ENCODE measurements at places on chromosomes 1 and 21.

- no peak for DNase-seq
These were observed 71.5 kb downstream of the IFI44 start for GRCh38 chr1:78721136-78721535.

DNA sequence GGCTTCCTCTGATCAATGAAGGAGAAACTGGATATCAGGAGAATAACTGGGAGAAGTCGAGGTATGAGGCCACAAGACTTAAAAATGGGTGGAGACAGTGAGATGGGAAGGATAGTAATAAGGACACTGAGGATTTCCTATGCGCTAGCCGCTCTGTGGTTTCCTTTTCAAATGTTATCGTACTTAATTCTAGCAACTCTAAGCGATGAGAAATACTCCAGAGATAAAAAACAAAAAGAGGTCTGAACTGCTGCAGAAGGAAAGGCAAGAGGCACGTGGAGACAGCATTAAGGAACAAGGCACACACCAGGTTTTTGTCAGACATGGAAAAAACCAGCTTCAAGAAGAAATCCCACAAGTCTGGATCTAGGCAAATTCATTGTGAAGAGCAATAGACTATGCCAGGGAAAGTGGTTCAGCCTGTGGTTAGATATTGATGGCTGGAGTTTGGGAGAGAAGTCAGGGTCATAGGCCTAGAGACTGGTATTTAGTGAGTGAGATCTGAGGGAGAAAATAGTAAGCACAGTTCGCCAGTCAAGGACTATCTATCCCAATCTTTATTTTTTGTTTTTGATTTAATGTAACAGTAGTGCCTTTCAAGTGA lies 5.3 kb downstream of the CLCA2 start:
- no peak for DNase-seq

- DNase-seq, result no peak
These were observed 113.1 kb downstream of the FGGY start for GRCh38 chr1:59409986-59410385.

DNA sequence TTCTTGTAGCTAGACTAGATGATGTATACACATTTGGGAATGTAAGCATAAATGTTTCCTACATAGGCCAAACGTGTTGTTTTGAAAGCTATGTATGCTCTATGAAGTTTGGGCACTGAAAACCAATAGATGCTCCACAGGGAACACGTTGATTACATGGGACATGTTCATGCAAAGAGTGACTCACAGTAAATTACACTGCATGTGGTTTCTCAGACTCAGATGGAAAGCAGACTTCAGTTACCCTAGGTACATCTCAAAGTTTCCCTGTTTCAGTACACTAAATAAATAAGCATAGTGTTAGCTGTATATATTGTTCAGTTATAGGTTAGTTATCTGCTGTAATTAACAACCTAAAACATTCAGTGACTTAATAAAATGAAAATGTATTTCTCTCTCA lies 301.9 kb upstream of the RUNX1 start:
- no peak for DNase-seq

DNA sequence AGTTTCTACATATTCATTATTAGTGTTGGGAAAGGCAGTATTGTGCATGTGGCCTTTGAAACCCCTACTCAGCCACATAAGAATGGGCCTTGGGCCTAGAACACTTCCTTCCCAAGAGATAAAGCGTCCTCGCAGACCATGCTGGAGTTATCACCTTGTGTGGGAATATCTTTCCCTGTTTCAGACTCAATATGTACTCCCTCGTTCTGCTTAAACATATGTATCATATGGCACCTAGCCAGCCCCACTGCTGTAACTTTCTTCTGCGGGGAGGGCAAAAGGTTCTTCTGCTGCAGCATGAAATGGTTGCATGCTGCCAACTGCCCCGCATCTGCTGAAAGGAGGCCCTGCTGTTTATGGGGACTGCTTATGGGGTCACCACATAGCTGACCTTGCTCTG lies 92.0 kb downstream of the CRB1 start:
- no peak for DNase-seq

DNA sequence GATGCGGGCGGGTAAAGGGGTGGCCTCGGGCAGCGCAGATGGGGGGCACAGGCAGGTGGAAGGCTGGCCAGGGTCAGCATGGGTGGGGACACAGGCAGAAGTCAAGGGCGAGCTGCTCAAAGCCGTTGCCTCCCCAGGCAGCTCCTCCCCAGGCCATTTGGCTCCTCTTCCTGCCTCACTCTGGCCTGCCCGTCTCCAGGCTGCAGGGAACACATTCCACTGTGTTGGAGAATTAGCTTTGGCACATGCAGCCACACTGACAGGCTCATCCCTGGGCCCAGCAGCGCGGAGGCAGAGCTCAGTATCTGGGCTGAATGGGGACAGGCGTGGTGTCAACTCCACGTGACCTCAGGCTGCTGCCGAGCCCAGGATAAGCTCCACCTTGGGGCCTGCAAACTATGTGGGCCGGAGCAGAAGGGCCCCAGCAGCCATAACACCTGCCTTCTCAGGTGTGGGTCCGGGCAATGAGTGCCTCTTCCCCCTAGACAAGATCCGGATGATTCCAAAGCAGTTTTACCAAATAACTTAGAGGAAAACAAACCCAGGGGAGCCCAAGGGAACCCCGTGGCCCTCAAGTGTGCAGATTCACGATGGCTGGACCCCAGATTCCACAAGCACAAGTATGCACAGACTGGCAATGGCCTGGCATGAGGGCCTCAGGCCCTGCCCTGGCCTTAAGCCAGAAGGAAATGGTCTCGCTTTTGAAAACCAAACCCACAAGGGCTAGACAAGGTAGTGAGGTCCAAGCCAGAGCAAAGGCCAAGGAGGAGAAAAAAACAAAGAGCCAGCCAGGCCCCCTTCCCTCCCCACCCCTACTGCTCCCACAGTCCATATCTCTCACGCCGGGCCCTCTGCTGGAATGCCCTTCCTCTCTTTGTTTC lies 40.2 kb downstream of the HSPG2 start:
- DNase-seq, result no peak

DNA sequence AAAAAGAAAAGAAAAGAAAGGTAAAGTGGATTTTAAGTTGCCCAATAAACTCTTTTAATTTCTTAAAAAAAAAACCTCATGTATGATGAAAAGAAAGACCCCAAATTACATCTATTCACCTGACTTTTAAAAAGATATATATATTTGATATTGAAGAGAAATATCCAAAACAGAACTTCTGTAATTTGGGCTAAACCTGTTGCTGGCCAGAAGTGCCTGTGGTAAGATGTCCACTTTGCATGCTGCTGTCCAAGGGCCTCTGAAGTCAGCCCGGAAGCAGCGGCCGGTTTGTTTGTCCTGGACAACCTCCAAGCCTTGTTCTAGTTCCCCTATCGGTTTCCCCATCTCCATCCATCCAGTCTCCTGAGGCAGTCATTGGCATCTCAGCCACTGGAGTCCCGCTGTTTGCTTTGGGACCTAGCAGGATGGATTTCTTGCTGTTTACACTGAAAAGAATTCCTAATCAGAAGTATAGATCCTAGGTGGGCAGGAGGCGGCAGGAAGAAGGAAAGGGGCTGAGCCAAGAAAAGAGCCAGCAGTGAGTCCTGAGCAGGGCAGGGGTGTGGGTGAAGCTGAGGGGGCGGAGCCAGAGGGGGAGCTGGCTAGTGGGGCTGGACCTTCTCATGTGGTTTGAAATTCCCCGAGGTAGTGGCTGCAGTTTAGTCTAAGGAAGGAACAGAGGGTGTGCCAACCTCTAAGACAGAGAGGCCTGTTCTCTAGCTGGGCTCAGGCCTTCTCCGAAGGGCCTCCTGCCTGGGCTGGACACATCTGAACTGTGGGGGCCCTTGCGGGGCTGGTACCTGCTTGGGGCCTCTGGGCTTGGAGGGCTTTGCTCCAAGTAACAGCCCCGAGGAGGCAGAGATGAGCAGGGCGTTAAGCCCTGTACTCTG lies 3.3 kb downstream of the NCMAP start:
- no peak for DNase-seq

- no peak for DNase-seq
These were observed 54.0 kb upstream of the ECE1 start for GRCh38 chr1:21344098-21344749.

DNA sequence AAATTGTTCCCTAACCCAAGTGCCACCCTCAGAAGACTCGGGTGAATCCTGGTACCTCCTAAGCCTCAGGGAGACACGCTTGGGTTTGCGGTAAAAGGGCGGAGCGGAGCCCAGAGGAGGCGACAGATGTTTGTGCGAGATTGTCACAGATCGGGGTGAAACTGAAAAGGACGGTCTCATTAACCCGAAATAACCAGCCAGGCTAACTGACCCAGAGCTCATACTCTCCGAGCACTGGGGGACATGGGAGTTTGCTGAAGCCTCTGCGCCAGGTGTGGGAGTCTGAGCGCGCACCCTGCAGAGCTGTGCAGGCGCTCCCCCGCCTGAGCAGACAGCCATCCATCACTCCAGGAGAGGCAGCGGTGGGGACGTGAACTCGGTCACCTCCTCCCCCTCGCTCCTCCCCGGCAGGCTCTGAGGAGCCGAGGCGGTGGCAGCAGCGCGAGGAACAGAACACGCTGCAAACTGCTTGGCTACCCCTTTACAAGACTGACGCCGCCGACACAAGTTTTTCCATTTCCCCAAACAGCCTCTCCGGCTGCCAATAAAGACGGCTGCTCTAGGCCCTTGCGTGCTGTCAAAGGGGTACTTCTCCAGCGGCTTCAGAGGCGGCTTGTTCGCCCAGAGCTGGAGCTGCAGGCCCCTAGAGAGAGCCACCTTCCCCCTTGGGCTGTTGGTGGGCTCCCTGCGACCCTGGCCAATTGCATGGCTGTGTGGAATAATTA lies 43.5 kb downstream of the RRAGC start:
- no peak for DNase-seq

DNA sequence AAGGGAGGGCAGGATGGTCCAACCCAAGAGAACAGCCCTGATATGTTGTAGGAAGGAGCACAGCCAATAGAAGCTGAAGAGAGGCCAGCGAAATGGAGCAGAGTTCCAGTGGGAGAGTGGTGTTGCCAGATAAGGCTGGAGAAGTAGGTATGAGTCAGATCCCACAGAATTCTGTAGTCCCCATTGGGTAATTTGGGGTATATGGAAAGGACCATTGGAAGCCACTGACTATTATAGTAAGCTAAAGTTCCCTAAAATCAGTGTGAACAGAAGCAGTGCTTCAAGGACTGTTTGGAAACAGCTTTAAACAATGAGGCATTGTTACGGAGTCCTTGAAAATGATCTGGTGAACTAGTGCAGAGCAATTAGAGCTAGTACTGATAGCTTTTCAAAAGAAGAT lies 63.0 kb downstream of the DISP1 start:
- DNase-seq, result no peak

DNA sequence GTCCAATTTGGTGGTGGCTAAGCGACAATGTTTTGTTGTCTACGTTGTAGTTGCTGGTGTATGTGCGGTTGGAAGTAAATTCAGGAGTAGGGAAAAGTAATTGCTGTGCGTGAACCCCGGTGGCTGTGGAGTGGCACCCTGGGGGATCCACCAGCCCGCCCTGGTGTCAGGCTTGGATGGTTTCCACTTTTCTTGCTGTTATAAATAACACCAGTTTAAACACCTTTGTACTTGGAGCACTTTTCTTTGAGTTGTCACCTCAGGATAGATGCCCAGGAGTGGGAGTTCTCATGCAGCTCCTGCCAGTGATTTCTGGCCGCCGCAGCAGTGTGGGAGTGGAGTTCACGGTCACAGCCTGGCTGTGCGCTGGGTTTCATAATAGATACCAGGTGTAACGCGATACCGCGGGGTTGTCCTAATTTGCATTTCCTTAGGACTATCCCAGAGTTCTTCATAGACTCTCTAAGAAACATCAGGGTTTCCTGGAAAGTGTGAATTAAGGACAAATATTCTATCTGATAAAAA lies 12.8 kb upstream of the TMEM200B start:
- DNase-seq, result no peak

Data from stimulated activated CD4-positive, alpha-beta T cell treated with anti-CD3 and anti-CD28 coated beads, Interleukin-1b, Interleukin-23, amount 100 ng/mL, for 1 hour (primary cell).